Mucosa of gallbladder (tissue), 1 donor: ENCODE measurements at places on chromosomes 4 and X.
A peak's percentile ranks its signal among the peaks of the same experiment; 100 is the strongest.

DNA sequence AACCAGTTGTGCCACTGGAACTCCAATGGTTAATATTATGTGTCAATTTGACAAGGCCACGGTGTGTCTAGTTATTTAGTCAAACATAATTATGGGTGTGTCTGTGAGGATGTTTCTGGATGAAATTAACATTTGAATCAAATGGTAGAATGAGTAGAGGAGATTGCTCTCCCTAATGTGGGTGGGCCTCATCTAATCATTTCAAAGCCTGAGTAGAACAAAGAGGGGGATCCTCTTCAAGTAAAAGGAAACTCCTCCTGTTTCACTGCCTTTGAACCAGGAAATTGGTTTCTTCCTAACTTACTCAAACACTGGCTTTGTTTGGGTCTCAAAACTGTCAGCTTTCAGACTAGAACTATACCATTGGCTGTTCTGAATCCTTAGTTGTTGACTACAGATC is 1692.1 kb downstream of the PCDH19 start:
- DNase-seq: no peak

DNA sequence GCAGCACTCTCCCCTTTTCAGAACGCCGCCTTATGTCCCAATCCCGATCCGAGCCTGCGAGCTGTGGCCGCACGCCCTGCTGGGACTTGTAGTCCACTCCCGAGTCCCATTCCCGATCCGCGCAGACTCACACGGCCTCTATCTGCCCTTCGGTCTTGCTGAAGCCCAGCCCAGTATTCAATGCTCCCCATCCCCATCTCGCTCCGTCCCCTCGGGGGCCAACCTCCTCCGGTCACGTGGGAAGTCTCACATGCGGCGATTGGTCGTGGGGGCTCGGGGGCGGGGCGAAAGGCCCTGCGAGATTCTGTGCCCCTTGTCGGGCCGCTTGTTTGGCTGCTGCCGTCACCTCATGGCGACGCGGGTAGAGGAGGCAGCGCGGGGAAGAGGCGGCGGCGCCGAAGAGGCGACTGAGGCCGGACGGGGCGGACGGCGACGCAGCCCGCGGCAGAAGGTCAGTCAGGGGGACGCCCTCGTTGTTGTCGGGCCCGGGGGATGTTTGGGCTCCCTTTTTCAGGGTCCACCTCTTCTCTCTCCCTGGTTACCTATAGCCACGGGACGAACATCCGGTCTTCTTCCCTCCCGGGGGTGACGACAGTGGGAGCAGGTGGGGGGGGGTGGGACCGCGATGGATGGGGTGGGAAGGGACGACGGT is at the start of gene TXLNG:
TSS of gene TXLNG (plus strand) at position 328 of the 652 bp plus-strand sequence. CDS start at position 350, 22 bp downstream.
- DNase-seq: peak; percentile 99

DNA sequence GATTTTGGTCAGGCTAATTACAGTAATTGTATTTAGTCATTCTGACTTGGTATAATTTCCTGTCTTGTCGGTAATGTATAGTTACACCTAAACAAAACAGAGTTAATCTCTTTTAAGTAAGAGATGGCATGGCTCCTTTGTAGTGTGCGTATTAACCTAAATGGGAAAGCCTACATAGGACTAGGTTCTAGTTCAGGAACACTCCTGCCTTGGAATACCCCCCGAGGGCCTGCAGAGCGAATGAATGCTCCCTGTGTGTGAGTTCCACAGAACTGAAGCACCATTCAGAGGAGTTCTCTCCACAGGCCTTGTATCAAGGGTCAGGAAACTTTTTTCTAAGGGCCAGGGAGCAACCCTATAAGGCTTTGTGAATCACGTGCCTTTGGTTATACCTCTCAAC is 44.9 kb upstream of the STIM2 start:
- no peak for DNase-seq

DNA sequence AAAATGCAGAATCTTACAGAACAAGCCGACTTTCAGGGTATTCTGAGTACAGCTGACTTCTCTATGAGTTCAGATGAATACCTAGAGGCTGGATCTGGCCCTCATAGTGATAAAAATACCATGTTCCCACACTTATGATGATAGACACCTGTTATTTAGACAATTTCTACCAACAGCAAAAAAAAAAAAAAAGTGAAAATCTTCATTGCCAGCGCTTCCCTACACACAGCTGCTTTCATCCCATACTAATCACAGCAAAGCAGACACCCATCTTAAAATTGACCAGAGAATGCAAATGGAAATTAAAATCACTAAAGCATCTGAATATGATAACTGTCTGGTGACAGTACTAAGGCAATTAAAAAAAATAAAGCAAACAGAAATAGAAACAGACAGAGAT is 132.1 kb upstream of the ADGRL3 start:
- no peak for DNase-seq

GRCh38 chrX:15815779-15816437 is 25.6 kb downstream of the ZRSR2 start:
- DNase-seq: no peak

- no peak for DNase-seq
These were observed 23.2 kb upstream of the ADD1 start for GRCh38 chr4:2820216-2820982.

- DNase-seq: no peak
These were observed 80.5 kb downstream of the CLDN34 start for GRCh38 chrX:10047631-10048030.

GRCh38 chrX:50618788-50619558 is 148.3 kb upstream of the DGKK start:
- DNase-seq: no peak

- DNase-seq: peak; percentile 40
These were observed 533 bp downstream of the IL15 start for GRCh38 chr4:141636771-141637460.

- DNase-seq: no peak
These were observed 44.5 kb upstream of the ZBTB33 start for GRCh38 chrX:120205816-120206753.

DNA sequence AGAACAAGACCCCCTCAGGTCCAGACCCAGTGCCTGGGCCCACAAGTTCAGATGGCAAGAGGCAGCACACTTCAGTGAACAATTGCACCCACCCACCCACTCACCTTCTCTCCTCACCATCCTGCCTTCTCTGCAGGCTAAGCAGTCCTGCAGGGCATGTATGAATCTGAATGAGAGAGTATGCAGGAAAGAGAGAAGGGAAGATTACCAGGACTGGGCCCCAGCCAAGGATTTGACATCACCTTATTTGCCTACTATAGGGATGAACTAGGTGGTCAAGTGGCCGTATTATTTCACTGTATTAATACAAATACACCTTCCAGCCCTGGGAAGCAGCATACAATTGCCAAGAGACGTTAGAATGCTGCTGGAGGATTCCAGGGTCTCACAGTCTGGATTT is 2.1 kb upstream of the ZNF141 start:
- DNase-seq: no peak

DNA sequence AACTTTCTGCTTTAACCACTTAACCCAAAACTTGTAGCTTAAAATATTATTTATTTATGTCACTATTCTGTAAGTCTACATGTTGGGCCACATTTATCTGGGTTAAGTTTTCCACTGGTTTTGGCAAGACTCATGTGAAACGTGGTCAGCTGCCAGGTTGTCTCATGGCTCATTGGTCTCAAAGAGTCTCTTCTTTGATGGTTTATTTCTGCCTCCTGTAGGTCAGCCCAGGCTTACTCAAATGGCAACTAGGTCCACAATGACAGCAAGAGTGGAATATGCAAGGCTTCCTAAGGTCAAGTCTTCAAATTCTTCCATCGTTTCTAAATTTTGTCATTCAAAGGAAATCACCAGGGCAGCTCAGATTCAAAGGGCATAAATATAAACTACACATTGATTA is 828.7 kb downstream of the PCDH7 start:
- DNase-seq: no peak

DNA sequence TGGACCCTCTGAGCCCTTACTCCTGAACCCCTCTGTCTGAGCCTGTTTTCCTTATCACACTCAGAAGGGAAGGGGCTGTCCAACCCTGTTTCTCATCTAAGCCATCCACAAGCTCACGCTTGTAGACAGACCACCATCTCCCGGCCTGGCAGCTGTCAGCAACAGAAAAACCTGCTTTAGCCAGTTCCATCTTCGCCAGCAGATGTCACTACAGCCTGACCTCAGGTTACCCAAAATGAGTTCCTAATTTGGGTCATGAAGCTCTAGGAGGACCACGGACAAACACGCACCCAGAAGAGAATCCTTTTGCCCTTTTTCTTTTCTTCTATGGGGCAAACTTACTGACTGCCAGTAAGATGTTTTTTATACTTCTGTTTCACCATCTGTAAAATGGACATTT is 445.4 kb downstream of the BCOR start:
- DNase-seq: no peak

GRCh38 chr4:91127192-91127591 is 1000.0 kb downstream of the CCSER1 start:
- DNase-seq: no peak

- DNase-seq: no peak
These were observed 24.6 kb upstream of the WWC2 start for GRCh38 chr4:183074288-183074990.

DNA sequence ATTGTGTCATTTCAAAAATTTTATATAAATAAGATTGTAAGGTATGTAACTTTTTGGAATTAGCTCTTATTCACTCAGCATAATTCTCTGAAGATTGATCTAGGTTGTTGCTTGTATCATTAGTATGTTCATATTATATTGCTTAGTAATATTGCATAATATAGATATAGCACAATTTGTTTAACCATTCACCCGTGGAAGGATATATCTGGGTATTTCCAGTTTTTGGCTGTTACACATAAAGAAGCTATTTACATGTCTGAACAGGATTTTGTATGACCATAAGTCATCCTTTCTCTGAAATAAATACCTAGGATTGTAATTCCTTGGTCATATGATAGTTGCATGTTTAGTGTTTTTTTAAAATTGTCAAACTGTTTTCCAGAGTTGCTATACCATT is 82.5 kb downstream of the CPEB2 start:
- DNase-seq: no peak

- DNase-seq: no peak
These were observed 4.6 kb upstream of the ANTXR2 start for GRCh38 chr4:80077639-80078038.

DNA sequence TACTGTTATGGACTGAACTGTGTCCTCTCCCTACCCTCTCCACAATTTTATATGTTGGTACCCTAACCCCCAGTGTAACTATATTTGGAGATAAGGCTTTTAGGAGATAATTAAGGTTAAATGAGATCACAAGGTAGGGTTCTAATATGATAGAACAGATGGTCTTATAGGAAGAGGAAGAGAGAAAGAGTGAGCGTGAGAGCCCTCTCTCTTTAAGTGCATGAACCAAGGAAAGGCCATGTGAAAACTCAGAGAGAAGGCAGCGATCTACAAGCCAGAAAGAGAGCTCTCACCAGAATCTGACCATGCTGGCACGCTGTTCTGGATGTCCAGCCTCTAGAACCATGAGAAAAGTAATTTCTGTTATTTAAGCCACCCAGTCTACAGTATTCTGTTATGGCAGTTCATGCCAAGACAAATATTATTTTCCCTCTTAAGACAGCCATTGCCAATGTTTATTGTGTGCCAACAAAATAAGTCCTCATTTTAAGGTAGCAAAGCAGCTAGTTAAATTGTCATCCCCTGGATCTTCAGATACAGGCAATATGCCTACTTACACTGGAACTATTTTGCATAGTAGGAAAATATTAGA is 336.2 kb downstream of the MID1IP1 start:
- DNase-seq: no peak

GRCh38 chr4:140219567-140219966 is 65.6 kb upstream of the MAML3 start:
- DNase-seq: no peak

GRCh38 chr4:76571274-76571673 is 136.2 kb downstream of the SHROOM3 start:
- no peak for DNase-seq

DNA sequence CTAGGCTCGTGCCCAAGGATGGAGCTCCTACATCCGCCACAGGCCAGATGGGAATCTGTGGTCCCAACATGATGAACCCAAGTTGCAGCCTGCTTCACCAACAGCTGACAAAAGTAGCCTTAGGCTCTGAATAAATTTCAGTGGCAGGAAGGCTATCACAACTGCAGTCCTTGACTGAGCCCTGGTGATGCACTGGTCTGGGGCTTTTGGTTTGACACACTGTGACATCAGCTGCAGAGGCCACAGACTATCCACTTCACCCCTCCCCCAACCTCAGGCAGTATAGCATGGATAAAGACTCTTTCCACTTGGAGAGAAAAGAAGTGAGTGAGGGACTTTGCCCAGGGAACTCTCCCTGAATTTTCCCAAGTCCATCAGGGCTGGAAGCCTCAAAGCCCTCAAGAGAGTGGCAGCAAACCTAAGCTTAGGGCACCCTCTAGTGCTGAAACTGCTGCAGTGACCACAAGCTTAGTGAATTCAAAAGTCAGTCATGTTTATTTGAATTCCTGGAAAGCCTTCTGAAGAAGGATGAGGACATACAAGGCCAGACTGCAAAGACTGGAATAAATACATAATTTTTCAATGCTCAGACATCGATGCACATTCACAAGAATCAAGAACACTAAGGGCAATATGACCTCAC is 135.0 kb upstream of the TENT5D start:
- no peak for DNase-seq

- DNase-seq: no peak
These were observed 1.0 kb downstream of the SHISA3 start for GRCh38 chr4:42398171-42398870.

- DNase-seq: no peak
These were observed 220.0 kb downstream of the NWD2 start for GRCh38 chr4:37464373-37465128.

DNA sequence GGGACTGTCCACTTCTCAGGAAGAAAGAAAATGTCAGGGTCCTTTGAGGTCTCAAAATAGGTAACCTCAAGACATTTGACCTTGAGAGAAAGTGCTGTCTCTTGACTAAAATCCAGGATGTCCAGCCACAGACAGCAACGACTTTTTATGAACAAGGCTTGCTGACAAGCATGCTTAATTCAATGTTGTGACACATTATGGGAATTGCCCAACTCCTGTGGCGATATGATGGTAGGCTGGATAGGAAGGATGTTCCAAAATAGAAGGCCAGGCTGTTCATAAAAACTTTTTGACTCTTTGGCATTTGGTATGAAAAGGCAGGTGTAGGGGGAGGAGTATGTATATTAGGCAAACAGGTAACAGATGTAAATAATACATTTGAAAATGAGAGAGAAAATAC is 50.8 kb upstream of the EDNRA start:
- no peak for DNase-seq

GRCh38 chrX:64394874-64395567 is at the start of gene MTMR8:
TSS of gene MTMR8 (minus strand) at chrX:64395452. CDS start at chrX:64395363, 89 bp downstream.
- peak; percentile 74 for DNase-seq

GRCh38 chr4:119559044-119559647 is 69.5 kb downstream of the PDE5A start:
- DNase-seq: no peak

DNA sequence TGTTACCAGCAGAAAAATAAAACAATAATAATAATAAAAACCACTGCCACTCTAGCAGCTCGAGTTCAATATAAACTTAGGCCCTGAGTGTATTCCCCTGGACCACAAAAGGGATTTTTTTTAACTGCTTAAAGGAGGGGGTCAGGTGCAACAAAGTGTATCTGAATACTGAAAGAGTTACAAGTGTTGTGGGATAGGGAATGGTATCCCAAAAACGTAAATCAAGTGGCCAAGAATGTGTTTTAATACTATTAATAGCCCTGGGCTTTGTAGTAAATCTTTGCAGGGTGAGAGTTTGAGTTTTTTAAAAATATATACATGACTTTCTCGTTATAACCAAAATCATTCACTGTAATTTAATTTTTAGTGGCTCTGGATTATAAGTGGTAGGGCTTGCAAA is 860.1 kb upstream of the INTU start:
- no peak for DNase-seq

- DNase-seq: no peak
These were observed 38.7 kb upstream of the LPAR4 start for GRCh38 chrX:78708816-78709215.

GRCh38 chr4:140448162-140448561 is 20.7 kb upstream of the CLGN start:
- DNase-seq: no peak

GRCh38 chr4:6926081-6926480 is 16.5 kb downstream of the TBC1D14 start:
- no peak for DNase-seq
